Stimulated activated CD8-positive, alpha-beta memory T cell treated with anti-CD3 and anti-CD28 coated beads, Interleukin-15, amount 100 ng/mL, for 24 hours (primary cell): ENCODE measurements at places on chromosomes 1 and 21.

DNA sequence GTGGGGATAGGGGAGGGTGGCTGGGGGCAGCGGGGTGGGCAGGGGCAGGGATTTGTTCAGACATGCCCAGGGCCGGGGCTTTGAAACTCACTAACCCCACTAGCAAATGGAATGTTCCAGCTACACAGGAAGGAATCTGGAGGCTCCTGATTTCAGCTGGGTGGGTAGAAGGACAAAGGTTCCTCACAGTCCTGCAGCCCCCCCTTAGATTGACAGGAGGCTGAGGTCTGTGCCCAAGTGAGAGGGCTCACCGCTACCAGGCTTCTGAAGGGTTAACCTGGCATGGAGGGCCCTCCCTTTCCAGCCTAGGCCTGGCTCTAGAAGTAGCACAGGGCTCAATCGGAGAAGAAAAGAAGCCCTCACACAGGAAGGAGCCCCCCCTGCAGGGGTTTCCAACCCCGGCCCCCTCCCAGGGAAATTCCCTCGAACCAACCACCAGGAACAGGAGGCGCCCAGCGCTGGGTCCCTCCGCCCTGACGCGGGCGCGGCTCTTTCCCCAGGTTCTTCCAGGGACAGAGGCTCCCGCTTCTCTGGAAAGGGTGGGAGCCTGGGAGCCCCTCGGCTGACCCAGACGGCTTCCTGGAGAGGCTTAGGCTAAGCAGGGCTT, 3.3 kb downstream of the EPHA2 start:
- DNase-seq = no peak

DNA sequence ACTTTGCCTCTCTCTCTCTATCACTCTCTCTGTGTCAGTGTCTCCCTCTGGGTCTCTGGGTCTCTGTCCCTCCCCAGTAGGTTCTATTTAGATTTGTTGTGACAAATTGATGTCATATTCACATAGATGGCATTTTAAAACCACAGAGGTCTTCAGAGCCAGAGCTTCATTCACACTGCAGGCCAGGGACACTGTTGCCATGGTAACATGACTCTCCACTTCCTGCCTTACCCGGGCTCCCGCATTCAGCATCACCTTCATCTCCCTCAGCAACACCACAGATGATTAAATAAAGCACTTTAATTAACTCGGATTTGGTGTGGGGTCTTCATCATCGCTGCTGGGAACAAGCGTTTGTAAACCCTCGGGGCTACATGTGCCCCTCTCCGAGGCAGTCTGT, 132.6 kb downstream of the ETS2 start:
- DNase-seq = no peak

DNA sequence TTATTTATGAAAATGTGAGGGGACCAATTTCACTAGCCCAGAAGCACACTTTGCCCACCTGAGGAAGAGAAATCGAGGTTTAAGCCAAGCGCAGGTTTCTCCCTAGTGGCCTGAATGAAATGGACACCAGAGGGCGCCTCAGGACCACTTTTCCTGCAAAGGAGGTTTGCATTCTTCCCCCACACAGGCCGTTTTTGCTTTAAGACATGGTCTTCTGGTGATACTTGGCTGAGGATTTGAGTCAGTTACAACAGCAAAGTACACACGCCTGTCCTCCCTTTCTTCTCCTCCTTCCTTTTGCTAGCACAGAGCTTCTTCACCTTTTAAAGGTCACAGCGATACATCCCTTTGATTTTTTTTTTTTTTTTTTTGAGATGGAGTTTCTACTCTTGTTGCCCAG, 5.4 kb downstream of the PLA2G2E start:
- peak; percentile 53 for DNase-seq

DNA sequence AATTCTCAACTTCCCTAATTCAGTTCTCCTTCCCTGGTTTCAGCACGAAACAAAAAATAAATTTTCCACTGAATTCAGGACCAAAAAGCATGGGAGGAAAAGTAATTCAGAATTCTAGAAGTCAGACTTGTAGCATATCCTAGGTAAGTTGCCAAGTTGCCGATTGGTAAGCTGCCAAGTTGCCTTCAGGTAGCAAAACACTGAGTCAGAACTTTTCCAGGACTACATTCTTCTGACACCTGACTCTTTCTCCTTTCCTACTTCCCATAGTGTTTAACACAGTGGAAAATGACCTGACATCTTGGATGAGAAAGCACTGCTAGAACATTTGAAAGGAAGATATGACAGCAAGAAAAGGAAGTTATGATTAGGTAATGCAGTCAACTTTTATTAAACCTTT, 322.8 kb downstream of the SPATA17 start:
- DNase-seq = no peak

GRCh38 chr1:244012202-244012601, 38.9 kb upstream of the ZBTB18 start:
- no peak for DNase-seq

- DNase-seq = no peak
Observed at GRCh38 chr1:231934797-231935196, 308.2 kb downstream of the DISC1 start.

DNA sequence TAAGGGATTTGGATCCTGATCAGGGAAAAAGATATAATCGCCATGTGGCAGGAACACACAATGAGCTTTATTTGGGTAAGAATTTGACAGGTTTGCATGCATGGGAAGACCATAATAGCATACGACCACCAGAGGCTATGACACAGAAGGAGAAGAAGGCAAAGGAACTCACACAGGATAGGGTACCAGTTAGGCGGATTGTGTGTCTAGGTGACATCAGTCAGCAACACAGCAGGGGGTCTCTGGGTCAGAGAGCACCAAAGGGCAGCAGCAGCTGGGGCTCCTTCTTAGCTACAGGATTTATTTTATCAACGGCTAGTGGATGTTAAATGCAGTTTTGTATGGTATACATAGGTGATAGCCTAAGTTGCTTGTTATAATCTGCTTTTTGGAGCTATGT, 551.3 kb downstream of the KCNT2 start:
- no peak for DNase-seq

DNA sequence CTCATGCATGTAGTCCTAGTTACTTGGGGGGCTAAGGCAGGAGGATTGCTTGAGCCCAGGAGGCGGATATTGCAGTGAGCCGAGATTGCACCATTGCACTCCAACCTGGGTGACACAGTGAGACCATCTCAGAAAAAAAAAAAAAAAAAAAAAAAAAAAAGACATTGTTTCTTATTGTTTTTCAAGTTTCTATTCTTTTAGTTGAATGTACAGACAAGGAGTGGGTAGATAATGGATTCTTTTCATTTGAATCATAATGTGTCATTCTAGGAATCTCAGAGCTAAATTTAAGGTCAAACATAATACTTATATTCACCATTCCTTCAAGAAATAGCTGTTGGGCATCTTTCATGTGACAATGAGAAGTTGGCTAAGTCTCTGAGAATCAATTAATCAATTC, 157.0 kb upstream of the C21orf91 start:
- no peak for DNase-seq

DNA sequence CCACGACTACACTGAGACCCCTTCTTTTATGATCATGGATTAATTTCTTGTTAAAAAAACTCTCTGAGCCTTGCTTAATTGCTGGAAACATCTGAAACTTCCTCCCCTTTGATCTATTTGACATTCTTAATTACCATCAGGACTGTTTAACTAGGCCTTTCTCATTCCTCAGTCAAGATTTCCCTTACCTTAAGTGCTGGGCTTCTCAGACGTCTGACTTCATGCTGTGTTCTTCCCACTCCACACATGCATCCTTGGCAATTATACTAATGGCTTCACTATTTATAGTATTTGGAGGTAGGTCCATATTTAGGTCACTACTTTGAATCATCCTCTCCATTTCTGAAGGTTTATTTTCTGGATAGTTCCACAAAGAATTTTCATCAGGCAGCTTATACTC, 341.3 kb upstream of the TMPRSS15 start:
- no peak for DNase-seq

- DNase-seq = no peak
Observed at GRCh38 chr1:214864896-214865688, 217.4 kb upstream of the KCNK2 start.

GRCh38 chr1:4736254-4736653, 81.8 kb downstream of the AJAP1 start:
- DNase-seq = no peak

GRCh38 chr1:95067062-95067461, 5.7 kb downstream of the ALG14 start:
- no peak for DNase-seq

DNA sequence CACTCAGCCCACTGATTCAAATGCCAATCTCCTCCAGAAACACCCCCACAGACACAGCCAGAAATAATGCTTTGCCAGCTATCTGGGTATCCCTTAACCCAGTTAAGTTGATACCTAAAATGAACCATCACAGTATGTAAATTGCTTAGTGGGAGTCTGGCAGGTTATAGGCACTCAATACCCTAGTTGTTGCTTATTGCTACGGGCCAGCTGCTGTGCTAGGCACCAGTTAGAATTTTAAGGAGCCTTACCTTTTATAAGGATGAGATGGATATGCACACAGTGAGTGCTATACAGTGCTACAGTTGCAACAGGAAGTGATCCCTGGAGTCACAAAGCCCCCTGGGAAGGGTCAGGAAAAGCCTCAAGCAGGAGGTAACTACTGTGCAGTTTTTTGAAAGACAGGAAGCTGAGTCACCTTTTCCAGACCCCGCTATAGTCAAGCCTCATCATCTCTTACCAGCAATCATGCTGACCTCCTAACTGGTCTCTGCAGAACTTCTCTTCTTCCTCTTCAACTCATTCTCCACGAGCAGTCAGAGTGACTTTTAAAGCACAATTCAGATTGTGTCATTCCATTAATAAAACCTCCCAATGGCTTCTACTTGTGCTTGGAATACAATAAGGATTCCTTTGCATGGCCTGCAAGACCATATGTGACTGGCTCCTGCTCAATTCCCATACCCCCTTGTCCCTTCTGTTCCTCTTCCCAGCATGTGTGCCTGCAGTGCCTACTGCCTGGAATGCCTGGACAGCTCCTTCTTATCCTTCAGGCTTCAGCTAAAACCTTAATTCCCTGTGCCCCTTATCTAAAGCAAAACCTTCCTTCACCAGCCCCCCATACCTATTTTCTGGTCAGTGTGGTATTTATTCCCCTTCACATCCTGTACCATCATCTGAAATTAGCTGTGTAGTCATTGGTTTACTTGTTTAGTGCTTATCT, 10.4 kb upstream of the TLR5 start:
- DNase-seq = no peak

- no peak for DNase-seq
Observed at GRCh38 chr1:5507340-5507739, 484.9 kb downstream of the NPHP4 start.

DNA sequence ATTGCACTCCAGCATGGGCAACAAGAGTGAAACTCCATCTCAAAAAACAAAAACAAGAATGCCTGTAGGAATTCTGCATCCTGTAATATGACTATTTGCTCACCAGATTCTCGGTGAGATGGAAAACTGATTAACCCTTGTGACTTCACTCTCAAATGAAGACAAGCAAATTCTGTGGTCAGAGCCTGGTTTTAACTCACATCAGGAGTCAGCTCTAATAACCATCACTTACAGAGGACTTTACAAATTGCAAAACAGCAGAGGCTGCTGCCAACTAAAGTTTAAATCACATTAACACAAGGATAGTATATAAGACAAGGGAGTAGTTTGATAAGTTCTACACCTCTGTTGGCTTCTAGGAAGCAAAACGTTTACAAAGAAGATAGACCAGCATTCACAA, 35.7 kb upstream of the FAM163A start:
- DNase-seq = no peak

DNA sequence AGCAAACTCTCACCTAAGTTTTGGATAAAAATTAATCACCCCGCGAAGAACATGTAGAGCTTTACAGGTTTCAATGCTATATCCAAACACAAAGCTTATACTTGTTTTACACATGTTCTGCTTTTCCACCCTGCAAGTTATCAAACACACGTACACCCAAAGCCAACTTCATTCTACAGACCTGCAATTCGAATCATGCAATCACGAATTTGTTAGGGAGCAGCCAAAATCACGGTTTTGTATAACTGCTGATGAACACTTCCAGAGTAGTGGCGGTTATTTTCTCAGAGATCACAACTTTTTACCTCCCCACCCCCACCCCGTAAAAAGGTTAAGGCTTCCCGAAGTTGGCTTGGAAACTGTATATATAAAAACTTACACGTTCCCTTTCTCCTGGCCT, 1.4 kb downstream of the HMGN1 start:
- no peak for DNase-seq

GRCh38 chr1:19475296-19475695, 10.0 kb downstream of the CAPZB start:
- DNase-seq = no peak

DNA sequence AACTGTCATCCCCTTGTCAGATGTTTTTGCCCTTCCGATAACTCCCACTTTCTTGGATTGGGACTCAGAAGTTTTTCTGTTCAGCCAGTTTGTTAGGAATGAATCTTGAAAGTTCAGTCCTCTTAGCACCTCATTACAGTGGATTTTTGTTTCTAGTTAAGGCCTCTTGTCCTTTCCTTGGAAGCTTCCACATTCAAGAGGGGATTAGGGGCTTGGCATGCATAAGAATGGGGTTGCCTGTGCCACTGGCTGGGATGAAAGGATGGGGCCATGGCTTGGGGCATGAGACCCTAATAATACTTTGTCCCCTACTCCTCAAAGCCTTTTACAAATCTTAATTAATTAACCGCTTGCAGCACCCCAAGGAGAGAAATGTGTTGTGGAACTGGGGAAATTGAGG, 2.4 kb upstream of the DHDDS start:
- DNase-seq = no peak

- no peak for DNase-seq
Observed at GRCh38 chr1:62891956-62892562, 108.1 kb downstream of the ATG4C start.

DNA sequence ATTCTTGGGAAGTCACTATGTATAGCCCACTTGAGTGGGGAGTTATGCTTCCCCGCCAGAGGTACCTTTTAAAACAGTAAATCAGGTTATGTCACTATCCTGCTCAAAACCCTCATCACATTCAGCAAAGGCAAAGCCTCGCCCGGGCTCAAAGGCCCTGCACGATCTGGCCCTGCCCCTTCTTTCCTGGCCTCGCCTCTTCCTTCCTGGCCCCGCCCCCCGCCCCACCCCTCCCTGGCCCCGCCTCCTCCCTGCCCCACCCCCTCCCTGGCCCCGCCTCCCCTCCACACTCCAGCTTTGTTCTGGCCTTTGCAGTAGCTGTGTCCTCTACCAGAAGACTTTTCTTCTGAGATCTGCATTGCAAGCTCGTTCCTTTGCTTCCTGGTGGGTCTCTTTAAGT, 6.6 kb downstream of the LDLRAD2 start:
- peak; percentile 12 for DNase-seq

GRCh38 chr1:36803868-36804570, 230.3 kb downstream of the GRIK3 start:
- DNase-seq = no peak

DNA sequence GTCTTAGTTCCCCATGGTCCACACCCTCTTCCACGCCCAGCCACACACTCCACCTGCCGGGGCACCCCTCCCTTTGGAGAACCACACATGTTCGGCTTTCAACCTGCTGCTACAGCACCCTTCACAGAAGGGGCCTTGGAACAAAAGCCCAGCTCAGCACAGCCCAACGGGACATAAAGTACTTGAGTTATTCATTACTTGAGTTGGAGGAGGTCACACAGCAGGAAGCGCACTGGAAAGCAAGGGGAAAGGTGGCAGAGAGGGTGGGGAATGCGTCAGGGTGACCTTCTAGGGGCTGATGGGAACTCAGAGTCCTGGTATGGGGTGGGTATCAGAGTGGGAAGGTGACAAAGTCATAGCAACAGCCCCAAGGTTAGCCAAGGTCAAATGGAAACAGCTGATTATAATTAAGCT, 3.0 kb upstream of the ATP1B1 start:
- DNase-seq = no peak
